ENCODE measurements at places on chromosomes 7 and 10.

DNA sequence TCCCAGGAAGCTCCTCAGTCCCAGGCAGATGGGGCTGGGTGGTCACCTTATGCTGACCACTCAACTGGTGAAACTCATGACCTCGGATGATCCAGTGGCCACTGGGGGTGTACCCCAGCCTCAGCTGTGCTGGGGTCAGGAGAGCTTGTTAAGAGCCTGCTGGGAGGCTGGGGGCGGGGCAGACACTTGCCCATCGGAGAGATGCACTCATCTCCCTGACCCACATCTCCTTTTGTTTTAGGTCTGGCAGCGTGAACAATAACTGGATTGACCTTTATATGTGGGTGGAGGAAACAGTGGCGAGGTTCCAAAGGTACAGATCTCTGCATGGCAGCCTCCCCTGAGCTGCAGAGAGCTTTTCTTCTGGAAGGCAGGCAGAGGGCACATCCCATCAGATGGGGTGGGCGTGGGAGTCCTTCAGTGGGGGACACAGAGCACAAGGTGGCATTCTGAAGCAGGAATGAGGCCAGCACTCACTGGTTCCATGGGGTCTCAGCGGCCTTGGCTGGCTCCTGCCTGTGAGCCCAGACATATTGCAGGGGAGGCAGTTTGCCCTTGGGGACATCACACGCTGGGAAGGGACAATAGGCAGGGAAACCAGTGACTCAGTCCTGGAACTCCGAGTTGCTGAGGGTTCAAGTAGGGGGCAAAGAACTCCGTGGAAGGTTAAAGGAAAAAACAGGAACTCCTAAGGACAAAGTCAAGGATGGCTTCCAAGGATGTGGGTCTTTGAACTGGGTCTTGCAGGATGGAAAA is 5.2 kb downstream of the ANTXRL start:
- no peak for DNase-seq

DNA sequence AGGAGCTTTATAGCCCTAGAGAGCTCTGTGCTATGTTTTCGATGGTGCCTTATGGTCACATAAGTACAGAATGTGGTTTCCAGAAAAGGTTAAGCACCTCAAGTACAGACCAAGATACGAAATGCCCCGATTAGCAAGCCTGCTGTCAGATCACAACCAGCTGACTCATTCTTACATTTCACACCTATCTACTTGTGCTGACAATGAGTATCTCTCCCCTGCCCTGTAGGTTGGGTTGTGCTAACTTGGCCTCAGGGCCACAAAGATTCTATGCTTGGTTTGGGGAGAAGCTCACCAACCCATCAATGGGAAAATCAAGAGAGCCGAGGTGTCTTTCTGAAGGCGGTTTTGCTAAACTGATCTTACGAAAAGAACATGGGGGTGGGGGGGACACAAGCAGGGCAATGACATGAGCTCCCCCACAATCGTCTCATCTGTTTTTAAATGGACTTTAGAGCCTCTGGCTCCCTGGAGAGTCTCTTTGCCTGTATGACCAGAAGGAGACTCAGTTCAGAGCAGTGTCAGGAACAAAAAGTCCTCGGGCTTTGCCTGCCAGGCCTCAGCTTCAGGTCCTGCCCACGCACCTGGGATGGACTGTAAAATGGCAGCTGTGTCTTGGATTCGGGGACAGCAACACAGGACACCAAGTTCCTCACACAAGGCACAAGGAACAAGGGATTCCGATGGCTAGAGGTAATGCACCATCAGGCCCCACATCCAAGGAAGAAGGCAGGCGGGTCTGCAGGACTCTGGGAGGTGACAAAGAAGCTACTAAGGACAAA is 55.1 kb downstream of the FAM53B start:
- DNase-seq: no peak

- no peak for DNase-seq
Measured at GRCh38 chr7:117478836-117479224, 995 bp upstream of the CFTR start.

GRCh38 chr7:127822822-127823508 is 171.0 kb downstream of the SND1 start:
- no peak for DNase-seq

All from AG04450 (cell line).